Peyer's patch (tissue), 4 donors: ENCODE measurements at places on chromosomes 6 and 20. TPM values are rescaled to one million over a fixed set of nuclear protein-coding genes. Genes with fewer than 3 reads are reported as not detected.

Gene MMP24
- 0.70 TPM for total RNA-seq

Gene PRRT1
- total RNA-seq: not detected

Gene CCR6
- 0.67 TPM for total RNA-seq

Gene BPIFB1
- not detected for total RNA-seq

Gene C20orf144
- total RNA-seq: not detected

Gene TXLNB
- 1.0 TPM for total RNA-seq

Gene PRL
- not detected for total RNA-seq

DNA sequence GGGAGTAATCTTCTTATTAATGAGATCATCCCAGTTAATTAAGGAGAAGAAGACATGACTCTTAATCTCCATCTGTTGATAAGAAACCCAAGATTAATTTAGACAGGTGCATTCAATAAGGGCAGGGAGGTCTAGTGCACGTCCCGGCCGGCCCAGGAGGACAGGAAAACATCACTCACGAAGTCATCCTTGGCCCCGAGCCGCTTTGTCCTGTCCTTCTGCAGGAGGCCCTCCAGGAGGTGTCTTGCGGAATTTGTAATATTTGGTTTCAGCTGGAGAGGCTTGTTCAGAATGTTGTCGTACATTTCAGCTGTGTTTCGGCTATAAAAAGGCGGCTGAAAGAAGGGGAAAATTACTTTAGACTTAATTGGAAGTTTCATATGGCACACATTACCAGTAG, 118.4 kb upstream of the SLC2A12 start:
- peaks cover 4% of the 10 kb centered on the region for H3K36me3 ChIP-seq
- H3K27ac ChIP-seq: no peak overlapping the region
- H3K27me3 ChIP-seq: no peaks in the 10 kb centered on the region
- no peak overlapping the region for H3K4me3 ChIP-seq

DNA sequence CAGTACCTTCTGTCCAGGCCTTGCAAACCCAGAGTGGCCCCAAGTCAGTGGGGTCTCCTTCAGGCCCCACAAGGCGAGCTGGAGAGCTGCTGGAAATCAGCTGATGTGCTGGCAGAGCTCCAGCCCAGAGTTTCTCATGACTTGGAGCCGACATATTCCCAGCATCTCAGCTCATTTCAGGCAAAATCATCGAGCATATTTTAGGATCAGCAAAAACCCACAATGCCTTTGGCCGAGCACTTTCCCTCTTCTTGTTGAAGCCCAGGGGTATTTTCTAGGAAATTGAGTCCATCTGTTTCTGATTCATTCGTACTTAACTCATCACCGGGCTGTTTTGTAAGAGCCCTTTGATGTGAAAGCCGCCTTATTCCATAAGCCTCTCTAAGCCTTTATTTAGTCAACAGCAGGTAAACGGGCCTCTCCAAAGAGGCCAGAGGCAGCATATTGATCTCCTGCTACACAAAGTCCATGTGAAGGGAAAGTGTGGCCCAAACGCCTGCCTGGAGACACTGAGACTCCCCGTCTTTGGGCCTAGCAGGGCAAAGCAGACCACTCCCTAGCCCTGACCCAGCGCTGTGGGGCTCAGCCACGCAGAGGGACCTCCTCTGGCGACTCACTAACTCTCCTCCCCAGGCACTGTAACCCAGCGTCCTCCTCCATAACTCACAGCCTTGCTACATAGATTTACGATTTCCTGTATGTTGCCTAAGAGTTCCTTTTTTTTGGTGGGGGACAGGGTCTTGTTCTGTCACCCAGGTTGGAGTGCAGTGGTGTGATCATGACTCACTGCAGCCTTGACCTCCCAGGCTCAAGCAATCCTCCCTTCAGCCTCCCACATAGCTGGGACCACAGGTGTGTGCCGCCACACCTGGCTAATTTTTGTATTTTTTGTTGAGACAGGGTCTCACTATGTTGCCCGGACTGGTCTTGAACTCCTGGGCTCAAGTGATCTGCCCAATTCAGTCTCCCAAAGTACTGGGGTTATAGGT, 12.1 kb upstream of the C20orf203 start:
- H3K4me1 ChIP-seq: no peaks in the 10 kb centered on the region
- H3K36me3 ChIP-seq: no peaks in the 10 kb centered on the region
- H3K27me3 ChIP-seq: no peaks in the 10 kb centered on the region

GRCh38 chr6:143880412-143880811, 16.1 kb downstream of the ZC2HC1B start:
- no peaks in the 10 kb centered on the region for H3K4me1 ChIP-seq
- DNase-seq: no peak
- no peak overlapping the region for H3K27ac ChIP-seq
- H3K4me3 ChIP-seq: no peak overlapping the region
- H3K27me3 ChIP-seq: no peaks in the 10 kb centered on the region

GRCh38 chr20:53804920-53805894, 211.6 kb upstream of the ZNF217 start:
- H3K27ac ChIP-seq: no peak overlapping the region
- no peaks in the 10 kb centered on the region for H3K36me3 ChIP-seq
- DNase-seq: no peak
- no peaks in the 10 kb centered on the region for H3K4me1 ChIP-seq

- H3K36me3 ChIP-seq: no peaks in the 10 kb centered on the region
- no peaks in the 10 kb centered on the region for H3K27me3 ChIP-seq
- no peak for DNase-seq
Measured at GRCh38 chr6:63514488-63515173, 57.6 kb upstream of the LOC128125822 start.

- no peak for DNase-seq
- H3K4me1 ChIP-seq: no peaks in the 10 kb centered on the region
- H3K27ac ChIP-seq: no peak overlapping the region
- H3K27me3 ChIP-seq: no peaks in the 10 kb centered on the region
- no peak overlapping the region for H3K4me3 ChIP-seq
- H3K36me3 ChIP-seq: no peaks in the 10 kb centered on the region
Measured at GRCh38 chr20:23519556-23519955, 28.6 kb downstream of the CST8 start.

GRCh38 chr6:79250559-79250958, 16.1 kb upstream of the HMGN3 start:
- H3K27ac ChIP-seq: no peak overlapping the region
- no peaks in the 10 kb centered on the region for H3K27me3 ChIP-seq
- H3K4me1 ChIP-seq: no peaks in the 10 kb centered on the region
- H3K4me3 ChIP-seq: no peak overlapping the region
- no peaks in the 10 kb centered on the region for H3K36me3 ChIP-seq

- peak; percentile 61 for DNase-seq
- peak overlapping the region; percentile 42 for H3K4me3 ChIP-seq
- no peaks in the 10 kb centered on the region for H3K4me1 ChIP-seq
- no peaks in the 10 kb centered on the region for H3K27me3 ChIP-seq
- peak overlapping the region; percentile 63 for H3K27ac ChIP-seq
- no peaks in the 10 kb centered on the region for H3K36me3 ChIP-seq
Measured at GRCh38 chr6:26553635-26554446, 15.7 kb downstream of the HMGN4 start.

GRCh38 chr20:57396984-57397692, 5.9 kb downstream of the RBM38 start:
- peak overlapping the region; percentile 82 for H3K27ac ChIP-seq
- peaks cover 56% of the 10 kb centered on the region for H3K4me1 ChIP-seq
- no peaks in the 10 kb centered on the region for H3K27me3 ChIP-seq

DNA sequence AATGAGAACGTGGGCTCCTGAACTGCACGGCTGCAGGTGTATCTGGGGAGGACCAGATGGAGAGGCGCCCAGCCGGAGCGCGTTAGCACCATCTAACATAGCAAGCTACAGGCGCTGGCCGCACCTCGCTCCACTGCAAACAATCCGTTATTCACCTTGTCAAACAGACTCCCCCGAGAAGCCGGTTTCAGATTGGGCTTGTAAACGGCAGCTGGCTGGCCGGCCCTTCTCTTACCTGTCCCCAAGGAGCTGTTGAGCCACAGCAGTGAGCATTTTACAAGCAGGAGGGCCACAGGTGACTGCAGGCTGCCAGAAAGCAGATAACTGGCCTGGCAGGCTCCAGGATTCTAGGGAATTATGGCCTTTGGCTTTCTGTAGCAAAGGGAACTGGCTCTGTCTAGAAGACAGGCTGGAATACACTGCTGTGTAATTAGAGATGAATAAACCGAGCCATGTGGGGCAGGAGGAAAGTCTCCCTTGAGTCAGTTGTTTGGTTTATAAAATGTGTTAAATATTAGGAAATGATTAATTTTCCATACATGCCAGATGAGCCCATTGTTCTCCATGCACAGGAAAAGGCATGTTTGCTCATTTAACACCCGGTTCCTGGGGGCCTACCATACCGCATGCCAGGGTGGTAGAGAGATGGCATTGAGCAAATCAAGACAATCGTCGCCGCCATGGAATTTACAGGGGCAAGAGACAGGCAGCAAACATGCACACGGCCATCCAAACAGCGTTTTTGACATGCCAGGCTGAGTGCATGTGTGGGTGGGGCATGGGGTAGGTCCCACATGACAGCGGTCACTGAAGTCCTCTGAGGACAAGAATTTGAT, 159.3 kb downstream of the NFATC2 start:
- no peaks in the 10 kb centered on the region for H3K27me3 ChIP-seq
- no peaks in the 10 kb centered on the region for H3K36me3 ChIP-seq
- no peak overlapping the region for H3K27ac ChIP-seq
- no peak for DNase-seq

DNA sequence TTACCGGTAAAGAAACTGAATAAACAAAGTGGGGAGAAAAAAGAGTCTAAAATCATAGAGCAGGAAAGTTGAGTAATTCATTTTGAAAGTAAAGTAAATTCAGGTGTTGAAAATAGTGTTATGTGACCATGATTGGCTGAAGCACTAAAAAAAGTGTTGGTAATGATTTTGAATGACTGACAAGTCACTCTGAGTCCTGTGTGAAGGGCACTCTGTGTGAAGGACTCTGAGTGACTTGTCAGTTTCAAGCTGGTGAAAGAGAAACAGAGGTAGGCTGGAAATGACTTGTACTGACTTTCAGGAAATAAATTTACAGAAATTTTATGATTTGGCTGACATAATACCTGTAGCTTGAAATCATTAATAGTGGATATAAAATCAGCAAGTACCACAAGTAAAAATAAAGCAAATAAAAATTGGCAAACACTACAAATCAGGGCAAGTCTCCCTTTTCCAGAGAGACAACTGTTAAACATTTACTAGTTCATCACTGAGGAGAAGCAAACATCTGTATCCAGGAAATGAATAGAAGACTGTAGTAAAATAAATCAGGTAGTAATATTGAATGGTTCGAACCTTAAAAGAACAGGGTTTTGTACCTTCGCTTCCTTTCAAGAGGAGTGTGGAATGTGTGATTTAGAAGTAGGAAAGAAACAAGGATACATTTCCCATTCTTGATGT, 630.6 kb downstream of the GRIK2 start:
- H3K4me1 ChIP-seq: no peaks in the 10 kb centered on the region
- no peaks in the 10 kb centered on the region for H3K36me3 ChIP-seq
- no peak overlapping the region for H3K4me3 ChIP-seq
- H3K27me3 ChIP-seq: no peaks in the 10 kb centered on the region

GRCh38 chr20:58813369-58813768, 37.3 kb downstream of the GNAS-AS1 start:
- no peak overlapping the region for H3K4me3 ChIP-seq
- DNase-seq: no peak
- H3K4me1 ChIP-seq: no peaks in the 10 kb centered on the region
- H3K27ac ChIP-seq: no peak overlapping the region
- no peaks in the 10 kb centered on the region for H3K27me3 ChIP-seq
- no peaks in the 10 kb centered on the region for H3K36me3 ChIP-seq

DNA sequence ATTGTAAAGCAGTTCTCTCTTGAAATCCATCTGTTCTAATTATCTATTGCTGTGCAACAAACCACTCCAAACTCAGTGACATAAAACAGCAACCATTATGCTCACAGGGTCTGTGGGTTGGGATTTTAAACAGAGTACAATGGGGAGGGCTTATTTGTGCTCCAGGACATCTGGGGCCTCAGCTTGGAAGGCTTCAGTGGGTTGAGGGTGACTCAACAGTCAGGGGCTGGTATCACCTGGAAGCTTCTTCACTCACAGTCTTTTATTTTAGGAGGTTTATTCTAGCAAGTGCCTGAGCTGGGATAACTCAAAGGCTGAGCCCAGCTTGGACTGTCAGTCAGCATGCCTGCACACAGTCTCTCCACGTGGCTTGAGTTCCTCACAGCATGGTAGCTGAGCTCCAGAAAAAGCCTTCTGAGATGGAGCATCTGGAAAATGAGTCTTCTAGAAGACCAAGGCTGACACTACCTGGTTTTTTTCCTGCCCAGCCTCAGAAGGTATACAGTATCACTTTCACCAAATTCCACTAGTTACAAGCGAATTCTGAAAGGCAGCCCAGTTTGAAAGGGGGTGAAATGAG, 234.6 kb upstream of the ID4 start:
- H3K27me3 ChIP-seq: no peaks in the 10 kb centered on the region
- DNase-seq: no peak
- no peak overlapping the region for H3K27ac ChIP-seq
- H3K4me3 ChIP-seq: no peak overlapping the region
- no peaks in the 10 kb centered on the region for H3K36me3 ChIP-seq

DNA sequence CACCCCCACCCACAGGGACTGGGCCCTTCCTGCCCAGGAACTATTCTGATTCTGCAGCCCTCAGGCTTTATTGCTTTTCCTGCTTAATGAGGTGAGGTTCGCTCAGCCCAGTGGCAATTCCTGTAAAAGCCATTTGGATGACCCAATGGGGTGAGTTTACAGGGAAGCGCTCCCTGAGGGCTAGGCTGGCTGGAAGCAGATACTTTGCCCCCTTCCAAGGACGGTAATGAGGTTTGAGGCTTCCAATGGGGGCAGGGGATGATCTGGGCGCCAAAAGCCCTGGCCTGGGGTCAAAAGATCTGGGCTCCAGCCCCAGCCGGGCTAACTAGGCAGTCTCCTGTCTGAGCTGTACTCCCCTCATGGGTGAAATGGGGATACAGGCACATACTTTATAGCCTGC, 41.8 kb downstream of the RIPOR3 start:
- DNase-seq: no peak
- no peaks in the 10 kb centered on the region for H3K36me3 ChIP-seq
- peaks cover 10% of the 10 kb centered on the region for H3K4me1 ChIP-seq
- no peaks in the 10 kb centered on the region for H3K27me3 ChIP-seq

GRCh38 chr6:164035900-164036485, 621.5 kb downstream of the QKI start:
- H3K4me3 ChIP-seq: no peak overlapping the region
- H3K27me3 ChIP-seq: no peaks in the 10 kb centered on the region
- no peaks in the 10 kb centered on the region for H3K4me1 ChIP-seq
- no peak for DNase-seq
- H3K36me3 ChIP-seq: no peaks in the 10 kb centered on the region

DNA sequence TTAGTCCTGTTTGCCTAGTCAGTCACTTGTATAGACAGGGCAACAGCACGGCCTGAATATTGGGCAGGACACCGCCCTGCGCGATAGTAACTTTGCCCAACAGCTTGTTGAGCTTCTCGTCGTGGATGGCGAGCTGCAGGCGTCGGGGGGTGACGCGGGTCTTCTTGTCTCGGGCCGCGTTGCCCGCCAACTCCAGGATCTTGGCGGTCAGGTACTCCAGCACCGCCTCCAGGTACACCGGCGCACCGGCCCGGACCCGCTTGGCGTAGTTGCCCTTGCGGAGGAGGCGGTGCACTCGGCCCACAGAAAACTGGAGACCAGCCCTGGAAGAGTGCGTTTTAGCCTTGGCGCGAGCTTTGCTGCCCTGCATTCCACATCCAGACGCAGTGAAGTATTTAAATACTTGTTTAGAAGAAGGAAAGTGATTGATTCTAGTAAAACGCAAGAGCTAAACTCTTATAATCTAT, 92.8 kb upstream of the BTN3A2 start:
- peak overlapping the region; percentile 52 for H3K4me3 ChIP-seq
- no peaks in the 10 kb centered on the region for H3K4me1 ChIP-seq
- H3K36me3 ChIP-seq: no peaks in the 10 kb centered on the region
- no peaks in the 10 kb centered on the region for H3K27me3 ChIP-seq
